ENCODE measurements at places on chromosomes 11 and 22. TPM values are rescaled to one million over a fixed set of nuclear protein-coding genes. Genes with fewer than 3 reads are reported as not detected.

GRCh38 chr22:33723915-33724314 lies 196.4 kb downstream of the LARGE1 start:
- peak; percentile 68 for DNase-seq

DNA sequence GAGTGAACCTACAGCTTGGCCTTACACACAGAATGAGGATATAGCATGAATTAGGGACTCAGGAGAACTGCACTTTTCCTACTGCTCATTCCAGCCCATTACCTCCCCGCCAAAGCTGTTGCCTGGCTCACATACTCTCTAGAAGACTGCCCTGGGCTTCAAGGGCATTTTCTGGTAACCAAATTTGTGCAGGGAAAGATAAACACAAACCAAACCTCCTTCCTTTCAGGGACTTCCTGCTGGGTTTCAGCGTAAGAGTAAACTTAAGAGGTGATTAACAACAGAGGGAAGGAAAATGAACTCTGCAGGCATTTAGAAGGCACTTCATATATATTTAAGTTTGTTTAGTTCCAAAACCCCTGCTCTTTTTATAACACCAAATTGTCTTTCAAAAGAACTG lies 194.9 kb downstream of the SWAP70 start:
- no peak for DNase-seq

GRCh38 chr11:45844822-45845578 lies 2.3 kb upstream of the CRY2 start:
- DNase-seq = no peak

- no peak for DNase-seq
These were observed 10.9 kb downstream of the PDGFD start for GRCh38 chr11:104152941-104153505.

Gene RBMXL2
- not detected for total RNA-seq

Gene TH
- total RNA-seq = 0.45 TPM

- no peak for DNase-seq
These were observed 28.6 kb downstream of the APOL5 start for GRCh38 chr22:35746248-35746647.

DNA sequence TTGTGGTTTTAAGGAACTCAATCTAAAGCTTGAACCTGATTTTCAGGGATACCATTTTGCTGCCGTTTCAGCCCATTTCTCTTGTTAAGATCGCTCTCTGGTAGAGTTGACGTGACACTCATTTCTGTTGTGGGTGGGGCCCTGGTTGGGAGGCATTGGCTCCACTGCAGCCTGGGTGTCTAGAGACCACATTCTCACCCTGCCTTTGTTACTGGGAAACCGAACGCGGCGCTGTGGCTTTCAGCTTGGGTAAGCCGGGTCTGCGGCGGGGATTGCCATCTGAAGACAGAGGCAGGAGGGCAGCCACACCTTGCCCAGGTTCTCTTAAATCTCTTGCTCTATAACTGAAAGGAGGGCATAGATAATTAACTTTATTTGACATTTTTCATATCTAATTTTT lies 3.2 kb downstream of the EHF start:
- no peak for DNase-seq

Gene VSIG10L2
- not detected for total RNA-seq

Gene FIBP
- 47.7 TPM for total RNA-seq

DNA sequence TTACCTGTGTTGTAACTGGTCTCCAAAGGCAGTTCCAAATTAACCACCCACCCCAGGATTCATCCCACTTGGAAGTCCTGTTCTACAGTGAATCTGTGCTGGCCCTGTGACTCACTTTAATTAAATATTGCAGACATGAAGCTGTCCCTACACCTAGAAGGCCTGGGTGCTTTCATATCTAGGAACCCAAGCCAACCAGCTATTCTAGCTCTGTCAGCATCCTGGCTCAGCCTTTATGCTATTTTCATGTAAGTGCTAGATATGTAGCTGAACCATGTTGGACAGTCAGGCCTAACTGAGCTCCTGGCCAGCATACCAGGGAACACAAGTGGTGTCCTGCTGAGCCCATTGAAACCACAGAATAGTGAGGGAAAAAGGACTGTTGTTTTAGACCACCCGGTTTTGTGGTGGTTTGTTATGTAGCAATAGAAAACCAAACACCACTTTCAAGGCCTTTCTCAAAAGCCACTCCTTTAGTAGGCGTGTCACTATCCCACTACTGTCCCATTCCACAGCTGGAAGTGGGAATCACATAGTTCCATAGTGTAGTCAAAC lies 30.3 kb downstream of the CNTF start:
- DNase-seq = no peak

Gene OR5A1
- total RNA-seq = not detected

DNA sequence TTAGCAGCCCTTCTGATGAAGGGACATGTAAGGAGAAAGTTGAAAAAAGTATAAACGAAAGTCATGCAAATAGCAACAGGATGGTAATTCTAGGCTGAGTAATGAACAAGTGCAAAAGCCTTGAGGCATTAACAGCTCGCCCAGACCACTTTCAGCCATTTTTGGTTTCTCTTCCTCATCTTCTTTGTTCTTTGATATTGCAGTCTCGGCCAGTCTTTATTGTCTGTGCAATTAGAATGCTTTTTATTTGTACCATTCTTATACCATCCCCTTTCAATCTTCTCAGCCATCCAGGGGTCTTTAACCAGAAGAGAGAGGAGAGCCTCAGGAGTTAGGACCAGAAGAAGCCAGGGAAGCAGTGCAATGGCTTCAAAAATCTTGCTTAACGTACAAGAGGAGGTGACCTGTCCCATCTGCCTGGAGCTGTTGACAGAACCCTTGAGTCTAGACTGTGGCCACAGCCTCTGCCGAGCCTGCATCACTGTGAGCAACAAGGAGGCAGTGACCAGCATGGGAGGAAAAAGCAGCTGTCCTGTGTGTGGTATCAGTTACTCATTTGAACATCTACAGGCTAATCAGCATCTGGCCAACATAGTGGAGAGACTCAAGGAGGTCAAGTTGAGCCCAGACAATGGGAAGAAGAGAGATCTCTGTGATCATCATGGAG lies 7.3 kb downstream of the TRIM34 start:
- no peak for DNase-seq

DNA sequence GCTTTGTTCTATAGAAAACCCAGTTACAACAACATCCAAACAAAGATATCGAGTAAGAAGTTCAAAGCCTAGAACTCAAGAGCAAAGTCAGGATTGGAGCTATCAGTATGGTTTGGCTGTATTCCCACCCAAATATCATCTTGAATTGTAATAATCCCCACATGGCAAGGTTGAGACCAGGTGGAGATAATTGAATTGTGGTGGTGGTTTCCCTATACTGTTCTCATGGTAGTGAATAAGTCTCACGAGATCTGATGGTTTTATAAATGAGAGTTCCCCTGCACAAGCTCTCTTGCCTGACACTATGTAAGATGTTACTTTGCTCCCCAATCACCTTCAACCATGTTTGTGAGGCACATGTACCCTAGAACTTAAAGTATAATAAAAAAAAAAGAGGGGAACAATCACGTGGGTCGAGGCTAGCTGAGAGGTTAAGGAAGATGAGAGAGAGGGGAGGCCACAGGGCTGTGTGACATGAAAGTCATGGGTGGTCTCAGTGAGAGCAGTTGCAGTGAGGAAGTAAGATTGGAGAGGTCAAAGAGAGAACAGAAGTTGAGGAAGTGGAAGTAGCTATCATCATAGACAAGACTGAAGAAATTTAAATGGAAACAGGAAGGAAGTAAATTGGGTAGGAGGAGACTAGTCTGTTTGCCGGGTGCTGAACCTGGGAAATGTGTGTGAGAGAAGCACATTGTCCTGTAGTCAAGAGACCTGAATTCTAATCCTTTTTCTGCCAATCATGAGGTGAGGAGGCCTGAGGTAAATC lies 80.1 kb upstream of the CD44 start:
- DNase-seq = no peak

- no peak for DNase-seq
These were observed 7.8 kb downstream of the DCPS start for GRCh38 chr11:126311401-126312291.

GRCh38 chr22:43213051-43213450 lies 26.1 kb upstream of the TTLL12 start:
- no peak for DNase-seq

Gene CHRNA10
- 4.0 TPM for total RNA-seq

Gene OTOG
- not detected for total RNA-seq

DNA sequence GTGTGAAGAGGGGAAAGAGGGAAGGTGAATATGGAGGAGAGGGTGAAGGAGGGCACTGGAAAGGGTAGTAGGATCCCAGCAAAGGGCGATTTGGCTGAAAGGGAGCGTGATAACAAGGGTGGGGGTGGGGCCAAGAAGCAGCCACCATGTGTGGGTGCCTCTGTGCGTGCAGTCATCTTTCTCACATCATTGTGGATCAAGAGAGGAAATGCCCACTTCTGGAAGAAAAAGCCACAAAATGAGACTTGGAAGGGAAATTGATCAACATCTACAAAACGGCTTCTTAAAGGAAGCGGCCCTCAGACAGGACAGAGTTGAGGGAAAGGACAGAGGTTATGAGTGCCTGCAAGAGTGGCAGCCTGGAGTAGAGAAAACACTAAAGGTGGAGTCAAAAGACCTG lies 1.2 kb upstream of the CXCR5 start:
- DNase-seq = no peak

GRCh38 chr11:63933459-63933858 lies 5.3 kb upstream of the NAA40 start:
- DNase-seq = no peak

DNA sequence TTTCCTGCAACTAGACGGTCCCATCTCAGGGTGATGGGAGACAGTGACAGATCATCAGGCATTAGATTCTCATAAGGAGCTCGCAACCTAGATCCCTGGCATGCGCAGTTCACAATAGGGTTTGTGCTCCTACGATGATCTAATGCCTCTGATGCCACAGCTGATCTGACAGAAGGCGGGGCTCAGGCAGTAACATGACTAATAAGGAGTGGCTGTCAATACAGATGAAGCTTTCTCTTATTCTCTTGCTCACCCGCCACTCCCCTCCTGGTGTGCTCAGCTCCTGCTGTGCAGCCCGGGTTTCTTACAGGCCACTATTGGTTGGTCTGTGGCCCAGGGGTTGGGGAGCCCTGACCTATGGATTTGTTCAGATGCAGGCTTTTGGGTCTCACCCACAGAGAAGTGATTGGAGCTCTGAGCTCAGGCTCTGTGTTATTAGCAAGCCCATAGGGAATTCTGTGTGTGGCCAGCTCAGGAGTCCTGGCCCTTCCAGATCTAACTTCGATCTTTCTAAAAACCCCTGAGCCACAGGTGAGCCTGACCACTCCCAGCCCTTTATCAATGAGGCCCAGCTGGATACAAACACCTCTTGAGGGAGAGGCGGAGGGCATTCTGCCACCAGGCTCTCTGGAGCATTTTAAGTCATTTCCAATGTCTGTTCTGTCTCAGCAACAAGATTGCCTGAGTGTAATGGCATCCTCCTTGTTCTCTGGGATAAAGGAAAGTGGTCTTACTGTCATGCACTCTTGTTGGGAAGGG lies 351.8 kb downstream of the BUD13 start:
- DNase-seq = no peak
